ENCODE measurements at places on chromosomes 2 and 18.
A peak's percentile ranks its signal among the peaks of the same experiment; 100 is the strongest.

DNA sequence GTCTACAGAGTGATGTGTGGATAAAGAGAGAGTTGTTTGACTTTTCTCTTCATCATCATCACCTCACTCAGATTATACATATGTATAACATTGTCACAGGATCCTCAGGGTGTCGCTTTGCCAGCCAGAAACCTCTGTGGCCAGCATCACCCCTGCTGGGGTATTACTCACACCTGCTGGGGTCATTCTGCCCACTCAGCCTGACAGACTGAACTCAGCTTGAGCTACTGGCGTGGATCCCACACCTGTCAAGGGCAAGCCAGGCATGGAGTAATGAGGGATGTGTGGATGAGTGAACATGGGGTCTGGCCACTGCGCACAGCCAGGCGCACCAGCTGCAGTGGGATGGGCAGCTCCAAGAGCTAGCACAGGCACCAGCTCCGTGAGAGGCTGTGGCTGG, 870.6 kb downstream of the CBLN2 start:
- no peak for DNase-seq

- DNase-seq, result no peak
These were observed 204.1 kb upstream of the VRK2 start for GRCh38 chr2:57842531-57842930.

DNA sequence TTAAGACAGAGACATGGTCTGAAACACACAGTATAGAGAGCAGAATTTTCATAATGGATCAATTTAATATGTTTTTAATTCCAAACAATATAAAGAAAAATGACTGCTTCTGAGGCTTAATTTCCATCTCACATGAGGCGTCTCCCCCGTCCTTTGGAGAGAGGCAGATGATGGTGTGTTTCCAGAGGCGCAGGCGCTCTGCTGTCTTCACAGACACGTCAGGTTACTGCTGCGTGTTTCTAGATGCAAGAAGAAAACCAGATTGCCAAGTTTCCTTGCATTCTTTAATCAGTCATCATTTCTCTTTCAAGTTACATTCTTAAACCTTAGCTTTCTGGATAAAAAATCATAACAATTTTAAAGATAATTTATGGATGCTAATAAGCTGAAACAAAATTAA, 160.2 kb downstream of the ATP9B start:
- no peak for DNase-seq

DNA sequence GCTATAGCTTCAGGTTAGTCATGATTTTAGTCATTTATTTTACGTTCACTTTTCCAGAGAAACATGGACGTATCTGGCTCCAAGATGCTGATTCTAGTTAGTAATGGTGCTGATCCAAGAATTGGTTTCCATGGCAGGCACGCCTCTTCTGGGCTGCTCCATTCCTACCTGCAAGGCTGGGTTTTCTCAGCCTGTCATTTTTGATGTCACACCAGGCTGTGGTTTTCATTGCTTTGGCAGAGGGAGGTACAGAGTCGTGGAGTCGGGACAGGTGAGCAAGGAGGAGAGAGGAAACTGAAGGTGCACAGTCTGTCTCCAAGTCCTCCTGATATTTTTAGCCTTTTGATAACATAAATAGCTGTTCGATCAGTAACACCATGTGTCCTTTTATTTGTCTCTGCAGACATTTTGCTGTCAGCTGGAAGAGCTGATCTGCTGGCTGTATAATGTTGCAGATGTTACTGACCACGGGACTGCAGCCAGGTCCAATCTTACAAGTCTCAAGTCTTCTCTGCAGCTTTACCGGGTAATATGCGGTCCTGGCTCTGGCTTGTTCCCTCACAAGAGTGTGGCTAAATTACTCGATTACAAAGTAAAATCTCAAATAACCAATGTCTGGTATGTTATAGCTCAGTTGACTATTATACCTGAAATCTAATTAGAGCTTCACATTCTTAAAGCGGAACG, 17.8 kb downstream of the CEP68 start:
- no peak for DNase-seq

DNA sequence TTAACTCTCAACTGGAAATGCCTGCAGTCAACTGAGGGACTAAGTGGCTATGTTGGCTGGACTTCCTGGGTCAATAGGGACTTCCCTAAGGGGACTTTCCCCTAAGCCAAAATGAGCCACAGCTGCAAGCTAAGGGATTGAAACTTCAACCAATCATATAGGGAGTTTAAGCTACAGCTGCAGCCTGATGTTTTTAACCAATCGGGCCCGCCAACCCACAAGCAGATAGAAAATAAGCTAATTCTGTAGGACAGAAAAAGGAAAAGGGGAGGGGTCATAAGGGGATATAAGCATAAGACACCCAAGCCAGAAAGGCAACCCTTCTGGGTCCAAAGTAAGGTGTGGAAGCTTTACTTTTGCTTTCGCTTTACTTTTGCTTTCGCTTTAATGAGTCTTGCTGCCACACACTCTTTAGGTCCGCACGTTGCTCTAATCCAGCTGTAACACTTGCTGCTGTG, 927.5 kb downstream of the ERBB4 start:
- no peak for DNase-seq

DNA sequence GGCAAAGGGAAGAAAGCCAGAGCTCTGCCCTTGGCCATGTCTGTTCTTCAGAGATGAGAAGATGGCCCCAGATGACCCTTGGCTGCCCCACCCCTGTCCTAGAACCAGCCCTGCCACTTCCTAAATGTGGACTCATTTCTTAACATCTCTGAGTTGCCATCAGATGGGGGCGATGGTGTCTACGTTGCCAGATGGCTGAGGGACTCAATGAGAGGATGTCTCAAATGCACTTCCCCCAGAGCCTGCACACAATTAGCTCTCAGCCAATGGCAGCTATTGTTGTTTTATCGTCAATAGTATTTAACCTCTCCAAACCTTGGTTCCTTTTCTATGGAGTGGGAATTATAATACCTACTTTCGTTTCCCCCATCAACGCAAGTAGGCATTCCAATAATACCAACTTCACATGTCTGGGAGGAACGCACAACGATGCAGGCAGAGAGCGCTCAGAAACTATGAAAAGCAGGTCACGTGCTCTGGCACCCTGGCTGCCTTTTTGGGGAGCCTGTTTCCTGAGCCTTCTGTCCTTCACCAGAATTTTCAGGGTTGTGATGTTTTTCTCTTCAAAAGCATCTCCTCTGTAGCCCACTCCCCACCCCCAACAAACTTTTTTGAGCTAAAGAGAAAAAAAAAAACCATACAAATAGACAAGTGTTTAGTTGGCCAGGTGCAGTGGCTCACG, 100.3 kb downstream of the MCFD2 start:
- no peak for DNase-seq

GRCh38 chr2:173881886-173882285, 83.3 kb downstream of the SP3 start:
- DNase-seq, result no peak

DNA sequence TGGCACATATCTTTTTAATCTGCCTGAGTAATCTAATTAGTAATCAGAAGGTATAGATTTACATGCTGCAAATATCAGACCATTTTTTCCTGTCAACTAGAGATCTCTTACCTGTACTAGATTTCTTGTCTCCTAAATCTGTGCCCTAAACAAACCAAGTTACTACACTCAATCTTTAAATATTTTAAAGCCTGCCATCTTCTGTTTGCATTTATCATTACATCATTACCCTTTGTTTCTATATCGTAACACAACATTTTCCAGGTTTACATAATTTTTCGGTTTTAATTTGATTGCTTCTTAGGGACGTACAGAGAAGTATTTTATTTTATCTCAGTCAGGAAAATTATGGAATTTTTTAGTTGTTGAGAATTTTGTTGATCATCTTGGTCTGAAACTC, 25.7 kb downstream of the PSMA8 start:
- no peak for DNase-seq

GRCh38 chr2:20724500-20725053, 57.6 kb downstream of the GDF7 start:
- DNase-seq, result no peak

GRCh38 chr18:59301929-59302328, 16.5 kb downstream of the CPLX4 start:
- DNase-seq, result no peak

- DNase-seq, result no peak
These were observed 198.7 kb downstream of the MYCN start for GRCh38 chr2:16138811-16139662.

GRCh38 chr2:187614756-187615155, 60.5 kb upstream of the TFPI start:
- no peak for DNase-seq

GRCh38 chr2:159175182-159175581, 111.3 kb downstream of the WDSUB1 start:
- no peak for DNase-seq

DNA sequence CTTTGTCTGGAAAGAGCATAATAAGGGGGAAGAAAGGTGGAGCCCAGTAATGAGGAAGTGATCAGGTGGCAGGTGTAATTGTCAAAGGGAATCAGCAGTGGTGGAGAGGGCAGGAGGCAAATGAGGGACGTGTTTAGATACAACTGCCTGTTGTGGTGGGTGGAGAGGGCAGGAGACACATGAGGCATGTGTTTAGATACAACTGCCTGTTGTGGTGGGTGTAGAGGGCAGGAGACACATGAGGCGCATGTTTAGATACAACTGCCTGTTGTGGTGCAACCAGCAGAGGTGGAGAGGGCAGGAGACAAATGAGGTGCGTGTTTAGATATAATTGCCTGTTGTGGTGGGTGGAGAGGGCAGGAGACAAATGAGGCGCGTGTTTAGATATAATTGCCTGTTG, 173.1 kb downstream of the ANKRD30B start:
- DNase-seq, result no peak

DNA sequence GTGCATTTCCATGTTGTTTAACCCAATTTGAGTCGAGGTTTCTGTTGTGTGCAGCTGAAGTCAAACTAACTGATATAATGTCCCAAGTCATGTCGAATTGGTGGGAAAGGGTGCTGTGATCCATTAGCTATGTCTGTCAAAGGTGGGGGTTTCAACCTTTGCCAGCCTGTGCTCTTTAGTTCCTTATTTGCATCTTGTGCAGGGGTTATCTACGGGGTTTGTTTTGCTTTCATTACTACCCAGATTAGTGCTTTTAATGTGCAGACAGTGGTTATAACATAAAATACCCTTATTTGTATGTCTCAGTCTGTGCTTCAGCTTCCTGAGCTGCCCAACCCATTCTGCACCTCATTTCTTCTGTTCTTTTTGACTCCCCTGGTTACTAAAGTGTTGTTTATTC, 271.9 kb upstream of the CXCR4 start:
- DNase-seq, result no peak

GRCh38 chr2:8886202-8886518, 48.7 kb upstream of the KIDINS220 start:
- DNase-seq, result no peak

DNA sequence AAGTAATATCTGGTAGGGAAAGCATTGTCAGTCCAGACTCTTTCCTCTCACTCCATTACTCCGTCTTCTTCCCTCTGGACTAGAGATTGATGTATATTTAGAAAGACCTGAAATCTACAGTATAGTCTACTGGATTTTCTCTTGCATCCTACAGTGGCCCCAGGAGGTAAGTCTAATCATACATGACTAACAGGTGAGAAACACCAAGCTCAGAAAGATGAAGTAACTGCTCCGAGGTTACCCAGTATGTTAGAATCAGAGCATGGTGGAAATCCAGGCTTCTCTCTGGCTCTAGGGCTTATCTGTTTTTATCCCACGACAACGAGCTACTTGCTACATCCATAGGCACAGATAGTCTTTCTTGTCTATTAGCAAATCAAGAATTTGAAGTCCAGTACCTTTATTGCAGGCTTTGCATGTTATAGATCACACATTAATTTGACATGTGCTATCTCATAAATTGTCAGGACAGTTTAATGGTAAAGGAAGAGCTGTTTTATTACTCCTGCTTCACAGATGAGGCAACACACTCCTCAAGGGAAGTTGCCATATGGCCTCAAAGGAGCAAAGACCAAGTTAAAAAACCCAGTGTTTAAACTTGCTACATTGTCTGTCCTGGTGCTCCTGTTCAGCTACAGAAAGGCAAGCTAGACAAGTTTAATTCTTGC, 484.3 kb downstream of the THSD7B start:
- no peak for DNase-seq

DNA sequence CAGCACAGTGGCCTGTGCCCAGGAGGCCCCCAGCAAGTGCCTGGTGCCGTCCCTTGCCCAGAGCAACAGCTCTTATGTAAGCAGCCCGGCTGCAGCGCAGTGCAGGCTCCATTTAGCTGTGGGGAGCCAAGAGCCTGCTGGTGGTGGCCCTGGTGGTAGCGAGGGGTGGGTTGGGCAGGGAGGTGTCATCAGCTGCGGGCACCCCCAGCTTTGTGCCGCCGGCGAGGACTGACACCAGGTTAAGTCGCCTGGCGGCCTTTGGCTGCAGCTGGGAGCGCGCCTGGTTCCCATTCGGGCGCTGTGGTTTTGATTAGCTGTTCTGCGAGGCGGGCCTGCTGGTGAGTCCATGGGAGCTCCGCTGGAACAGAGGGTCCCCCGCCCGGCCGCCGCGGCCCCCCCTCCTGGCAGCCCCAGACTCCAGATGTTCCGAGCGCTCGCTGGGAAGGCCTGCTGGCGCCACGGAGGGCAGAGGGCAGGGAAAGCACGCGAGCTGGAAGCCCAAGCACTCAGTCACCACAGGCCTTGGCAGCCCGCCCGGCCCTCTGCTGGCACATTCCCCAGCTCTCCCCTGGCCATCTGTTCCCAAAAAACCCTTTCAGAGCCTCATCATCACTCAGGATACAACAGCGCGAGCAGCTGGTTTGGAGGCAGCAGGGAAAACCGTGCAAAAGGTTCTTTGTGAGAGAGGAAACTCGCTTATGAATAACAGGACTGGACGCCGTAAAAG, 18.4 kb downstream of the ATOH8 start:
- peak; percentile 94 for DNase-seq

DNA sequence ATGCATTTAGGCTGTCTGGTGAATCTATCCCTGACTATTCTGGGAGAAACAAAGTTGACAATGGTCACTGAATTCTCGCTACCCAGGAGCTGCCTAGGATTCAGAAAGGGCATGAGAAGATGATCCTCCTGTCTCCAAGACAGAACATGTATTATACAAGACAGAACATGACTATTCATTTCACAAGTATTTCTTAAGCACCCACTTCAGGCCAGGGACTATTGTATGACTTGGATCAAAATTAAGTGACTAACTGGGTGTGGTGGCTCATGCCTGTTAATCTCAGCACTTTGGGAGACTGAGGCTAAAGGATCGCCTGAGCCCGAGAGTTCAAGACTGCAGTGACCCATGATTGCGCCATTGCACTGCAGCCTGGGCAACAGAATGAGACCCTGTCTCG, 235.8 kb upstream of the RAB12 start:
- DNase-seq, result no peak

GRCh38 chr2:40287773-40288172, 164.1 kb downstream of the SLC8A1 start:
- DNase-seq, result no peak
